ENCODE measurements at places on chromosomes 6 and 20. TPM values are rescaled to one million over a fixed set of nuclear protein-coding genes. Genes with fewer than 3 reads are reported as not detected.

The BMP5 gene
- 17.7 TPM for total RNA-seq

The HMGCLL1 gene
- total RNA-seq = not detected

DNA sequence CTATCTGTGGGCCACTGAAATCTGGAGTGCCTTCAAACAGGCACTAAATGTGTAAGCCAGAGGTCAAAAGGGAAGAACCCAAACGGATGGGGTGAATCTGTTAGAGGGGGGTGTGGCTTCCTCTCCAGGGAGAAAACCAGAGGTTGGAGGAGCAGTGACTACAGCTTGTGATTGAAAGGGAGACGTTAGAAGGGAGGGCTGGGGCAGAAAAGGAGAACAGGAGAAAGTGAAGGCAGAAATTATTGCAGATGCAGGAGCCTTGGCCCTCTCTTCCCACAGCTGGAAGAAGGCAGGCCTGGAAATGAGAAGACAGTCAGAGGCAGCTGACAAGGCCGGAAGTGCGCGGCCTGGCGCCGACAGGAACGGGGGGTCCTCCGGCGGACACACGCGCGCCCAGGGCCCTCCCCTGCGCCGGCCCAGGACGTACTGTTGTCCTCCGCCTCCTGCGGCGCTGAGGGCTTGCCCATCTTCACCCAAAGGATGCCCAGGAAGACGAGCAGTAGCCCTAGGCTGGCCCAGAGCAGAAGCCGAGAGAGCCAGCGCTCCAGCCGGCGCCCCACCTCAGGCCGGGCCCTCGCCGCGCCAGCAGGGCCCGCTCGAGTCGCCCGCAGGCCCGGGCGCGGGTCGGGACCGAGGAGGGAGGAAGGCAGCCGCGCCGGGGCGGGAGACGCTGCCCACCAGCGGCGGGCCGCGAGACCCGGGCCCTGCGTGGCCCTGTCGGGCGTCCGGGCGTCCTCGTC lies 806 bp downstream of the LEMD2 start:
- peak overlapping the region; percentile 84 for H3K4me3 ChIP-seq
- peaks cover 18% of the 10 kb centered on the region for H3K36me3 ChIP-seq
- DNase-seq = no peak
- H3K27me3 ChIP-seq = no peaks in the 10 kb centered on the region
- H3K4me1 ChIP-seq = peaks cover 45% of the 10 kb centered on the region

GRCh38 chr20:8357703-8358102 lies 225.6 kb downstream of the PLCB1 start:
- H3K27me3 ChIP-seq = no peaks in the 10 kb centered on the region
- no peak overlapping the region for H3K27ac ChIP-seq
- DNase-seq = no peak
- no peak overlapping the region for H3K4me3 ChIP-seq
- no peaks in the 10 kb centered on the region for H3K36me3 ChIP-seq
- no peaks in the 10 kb centered on the region for H3K4me1 ChIP-seq

GRCh38 chr6:148864941-148865340 lies 118.1 kb downstream of the UST start:
- no peak overlapping the region for H3K4me3 ChIP-seq
- no peak for DNase-seq
- H3K27me3 ChIP-seq = no peaks in the 10 kb centered on the region

GRCh38 chr20:19256906-19257595 lies 44.6 kb downstream of the SLC24A3 start:
- H3K27me3 ChIP-seq = no peaks in the 10 kb centered on the region
- no peak for DNase-seq
- no peaks in the 10 kb centered on the region for H3K36me3 ChIP-seq

The CDH22 gene
- total RNA-seq = not detected

DNA sequence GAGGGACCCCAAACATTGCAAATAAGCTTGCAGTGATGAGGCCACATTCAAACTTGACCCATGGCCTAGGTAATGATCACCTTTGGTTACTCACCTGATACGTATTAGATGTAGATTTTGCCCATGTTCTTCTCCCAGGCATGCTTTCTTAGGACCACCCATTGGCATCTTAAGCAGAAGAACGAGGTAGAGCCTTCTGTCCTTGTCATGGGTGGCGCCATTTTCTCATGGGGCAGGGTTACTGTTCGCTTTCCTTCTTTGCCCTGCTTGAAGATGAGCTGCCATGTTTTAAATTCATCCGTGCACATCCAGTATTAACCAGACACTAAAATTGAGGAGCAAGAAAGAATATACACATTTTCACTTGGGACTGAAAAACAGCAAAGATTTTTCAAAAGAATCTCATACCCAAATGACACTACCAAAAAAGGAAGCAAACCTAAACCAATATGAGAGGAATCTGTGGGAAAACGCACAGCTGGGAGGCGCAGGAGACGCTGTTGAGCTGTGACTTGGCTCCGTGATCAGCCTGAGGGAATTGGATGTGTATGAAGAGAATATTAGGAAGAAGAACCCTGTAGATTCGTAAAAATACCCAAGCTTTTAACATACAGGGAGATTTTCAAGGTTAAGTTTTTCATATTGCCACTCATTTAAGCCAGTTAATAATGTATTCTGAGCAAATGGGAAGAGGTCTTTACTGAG lies 36.6 kb downstream of the GMPR start:
- no peak overlapping the region for H3K4me3 ChIP-seq
- H3K4me1 ChIP-seq = 0 out of 2 replicates have a peak, but pooled peaks cover 8% of the 10 kb centered on the region
- no peak overlapping the region for H3K27ac ChIP-seq
- no peaks in the 10 kb centered on the region for H3K36me3 ChIP-seq
- DNase-seq = no peak

The EXOC2 gene
- total RNA-seq = 30.5 TPM

DNA sequence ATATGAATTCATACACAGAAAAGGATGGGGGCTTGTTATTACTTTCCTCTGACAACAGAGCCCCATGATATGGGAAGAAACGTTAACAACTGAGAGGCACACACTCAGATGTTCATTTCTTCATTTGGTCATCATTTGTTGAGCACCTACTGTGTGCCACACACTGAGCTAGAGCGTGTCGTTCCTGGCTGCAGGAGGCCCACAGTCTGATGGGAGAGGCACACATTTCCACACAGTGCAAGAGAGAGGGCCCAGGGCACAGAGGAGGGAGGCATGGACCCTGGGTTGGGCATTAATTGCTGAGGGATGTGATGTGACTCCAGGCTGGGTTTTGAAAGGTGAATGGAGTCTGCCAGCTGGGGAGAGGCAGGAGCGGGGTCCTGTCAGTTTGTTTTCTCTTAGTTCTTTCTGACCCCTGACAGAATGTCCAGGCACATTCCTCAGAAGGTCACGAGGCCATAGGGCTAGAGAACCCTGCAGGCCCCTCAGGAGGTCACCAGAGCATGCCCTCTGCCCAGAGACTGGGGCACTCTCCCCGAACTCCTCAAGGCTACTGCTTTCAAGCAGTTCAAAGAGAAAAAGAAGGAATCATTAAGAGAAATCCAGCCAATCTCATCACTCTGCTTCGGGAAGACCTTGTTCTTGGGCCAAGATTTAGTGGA lies 216.2 kb downstream of the UST start:
- H3K4me1 ChIP-seq = no peaks in the 10 kb centered on the region
- no peaks in the 10 kb centered on the region for H3K36me3 ChIP-seq
- no peaks in the 10 kb centered on the region for H3K27me3 ChIP-seq
- H3K27ac ChIP-seq = no peak overlapping the region
- no peak for DNase-seq

DNA sequence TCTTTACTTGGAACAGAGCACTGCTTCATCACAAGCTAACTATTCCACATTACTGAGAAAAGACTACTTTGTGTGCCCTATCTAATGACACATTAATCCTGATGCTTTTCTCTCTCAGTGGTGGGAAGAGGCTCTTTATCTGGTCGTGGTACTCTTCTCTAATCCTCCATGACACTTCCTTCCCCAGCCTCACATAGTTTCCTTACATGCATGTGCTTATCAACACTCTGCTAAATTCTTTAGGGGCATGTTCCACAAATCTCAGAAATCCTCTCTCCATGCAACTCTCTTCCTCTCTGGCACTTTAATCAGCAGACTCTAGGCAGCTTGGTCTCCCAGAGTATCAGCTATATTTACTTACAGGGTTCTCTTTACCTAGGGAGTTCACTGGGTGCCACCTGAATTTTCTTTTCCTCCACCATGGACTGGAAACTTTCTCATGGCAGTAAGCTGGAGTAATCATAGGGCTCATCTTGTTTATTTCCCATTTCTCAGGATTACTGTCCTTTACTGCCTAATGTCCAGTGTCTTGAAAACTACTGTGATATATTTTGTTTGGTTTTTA lies 27.0 kb upstream of the SLC22A2 start:
- H3K27me3 ChIP-seq = no peaks in the 10 kb centered on the region
- no peak overlapping the region for H3K27ac ChIP-seq
- no peak for DNase-seq
- H3K4me1 ChIP-seq = no peaks in the 10 kb centered on the region
- H3K36me3 ChIP-seq = no peaks in the 10 kb centered on the region

- no peak overlapping the region for H3K27ac ChIP-seq
- H3K36me3 ChIP-seq = no peaks in the 10 kb centered on the region
Observed at GRCh38 chr6:25601800-25602673, 50.0 kb upstream of the SCGN start.

The NFATC2 gene
- 10.6 TPM for total RNA-seq

DNA sequence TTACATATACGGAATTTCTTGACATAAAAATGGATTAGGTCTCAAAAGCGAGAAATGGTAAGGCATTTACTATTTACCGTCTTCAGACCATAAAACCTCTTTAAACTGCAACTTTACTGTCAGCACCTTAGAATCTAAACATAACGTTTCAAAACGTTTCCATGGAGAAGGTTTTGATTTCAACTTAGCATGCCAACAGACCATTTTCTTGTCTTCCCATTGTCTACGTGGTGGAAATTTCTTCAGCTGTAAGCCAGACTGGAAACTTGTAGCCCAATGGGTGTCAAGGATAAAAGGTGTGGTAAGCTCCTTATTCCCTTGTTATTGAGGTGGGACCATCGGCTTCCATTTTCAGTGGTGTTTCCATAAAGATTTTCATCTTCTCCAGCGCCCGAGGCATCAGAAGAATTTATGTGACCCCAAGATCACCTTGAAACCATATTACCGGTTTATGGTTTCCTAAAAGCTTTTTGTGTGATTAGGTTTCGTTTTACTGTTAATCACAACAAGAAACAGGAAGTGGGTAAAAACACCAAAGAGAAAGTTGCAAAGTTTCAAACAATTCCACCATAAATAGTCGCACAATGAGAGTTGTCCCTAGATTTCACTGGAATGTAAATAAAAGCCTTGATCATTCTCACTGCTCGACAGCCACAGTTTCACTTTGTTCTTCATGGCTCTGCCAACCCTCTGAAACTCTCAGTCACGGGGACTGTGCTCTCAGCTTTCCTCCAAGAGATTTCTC lies 63.0 kb upstream of the CD2AP start:
- peaks cover 2% of the 10 kb centered on the region for H3K4me1 ChIP-seq
- peak; percentile 18 for DNase-seq
- no peaks in the 10 kb centered on the region for H3K36me3 ChIP-seq
- peak overlapping the region; percentile 41 for H3K4me3 ChIP-seq

The SNAP25 gene
- total RNA-seq = 0.69 TPM

The OTOR gene
- not detected for total RNA-seq

DNA sequence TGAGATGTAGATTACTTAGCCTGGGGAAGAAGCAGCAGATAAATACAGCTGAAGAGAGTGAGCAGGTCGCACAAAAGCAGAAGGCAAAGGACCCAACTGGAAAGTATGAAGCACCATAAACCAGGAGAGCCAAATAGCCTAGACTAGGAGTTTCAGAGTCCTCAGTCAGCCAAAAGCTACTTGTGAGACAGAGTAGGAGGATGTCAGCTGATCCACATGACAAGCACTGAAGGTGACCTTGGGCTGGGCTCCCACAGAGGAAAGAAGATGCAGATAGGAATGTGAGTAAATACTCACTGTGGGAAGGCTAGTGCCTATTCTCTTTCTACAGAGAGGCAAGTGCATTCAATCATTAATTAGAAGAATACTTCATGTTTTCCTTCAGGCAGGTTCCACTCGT lies 274.0 kb upstream of the POU3F2 start:
- H3K4me1 ChIP-seq = no peaks in the 10 kb centered on the region
- H3K27ac ChIP-seq = no peak overlapping the region
- DNase-seq = no peak
- no peaks in the 10 kb centered on the region for H3K27me3 ChIP-seq
- no peaks in the 10 kb centered on the region for H3K36me3 ChIP-seq

- H3K27me3 ChIP-seq = no peaks in the 10 kb centered on the region
- H3K27ac ChIP-seq = no peak overlapping the region
- H3K4me1 ChIP-seq = no peaks in the 10 kb centered on the region
- H3K4me3 ChIP-seq = no peak overlapping the region
- no peak for DNase-seq
- no peaks in the 10 kb centered on the region for H3K36me3 ChIP-seq
Observed at GRCh38 chr6:87636315-87636714, 46.4 kb downstream of the ORC3 start.

- H3K4me3 ChIP-seq = peak overlapping the region; percentile 25
- no peaks in the 10 kb centered on the region for H3K27me3 ChIP-seq
- peaks cover 55% of the 10 kb centered on the region for H3K4me1 ChIP-seq
- no peak for DNase-seq
Observed at GRCh38 chr6:52573295-52573694, 3.6 kb downstream of the TRAM2 start.

DNA sequence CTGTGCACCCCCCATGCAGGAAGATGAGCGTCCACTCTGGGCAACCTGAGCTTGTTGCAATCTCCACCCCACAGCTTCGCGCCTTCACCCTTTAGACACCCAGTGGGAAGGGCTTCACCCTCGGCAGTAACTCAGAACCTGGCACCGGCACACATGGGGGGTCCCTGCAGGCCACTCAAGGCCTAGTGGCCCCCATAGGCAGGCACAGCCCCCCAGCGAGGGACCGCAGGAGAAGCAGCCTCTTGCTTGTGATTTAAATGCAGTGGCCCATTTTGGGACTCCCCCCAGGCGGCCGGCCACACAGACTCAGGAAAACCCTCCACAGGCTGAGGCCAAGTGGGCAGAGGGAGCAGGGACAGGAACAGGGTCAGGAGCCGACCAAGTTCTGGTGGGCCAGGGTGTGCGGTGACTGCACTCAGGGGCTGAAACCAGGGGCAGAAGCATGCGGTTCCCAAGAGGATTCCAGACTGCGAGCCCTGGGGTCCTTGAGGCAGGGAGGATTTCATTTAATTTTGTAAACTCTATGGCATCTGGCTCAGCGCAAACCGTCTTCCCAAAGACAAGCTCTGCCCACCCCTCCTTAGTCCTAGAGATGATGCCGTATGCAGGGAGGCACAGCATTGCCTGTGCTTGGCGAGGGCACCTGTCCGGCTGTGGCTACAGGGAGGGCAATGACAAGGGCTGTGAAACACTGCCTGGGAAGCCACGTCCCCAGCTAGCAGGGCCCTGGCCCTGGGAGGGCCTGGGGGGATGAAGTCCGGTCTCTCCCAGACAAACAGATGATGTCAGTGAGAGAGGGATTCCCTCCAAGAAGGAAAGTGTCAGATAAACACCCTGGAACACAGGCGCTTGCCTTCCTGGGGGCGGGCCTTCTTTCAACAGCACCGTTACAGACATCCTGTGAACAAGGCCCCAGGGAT lies 52.9 kb upstream of the GPR31 start:
- H3K4me3 ChIP-seq = no peak overlapping the region
- DNase-seq = no peak
- H3K27me3 ChIP-seq = no peaks in the 10 kb centered on the region
- H3K4me1 ChIP-seq = no peaks in the 10 kb centered on the region
- no peak overlapping the region for H3K27ac ChIP-seq
- no peaks in the 10 kb centered on the region for H3K36me3 ChIP-seq

All from Panc1 (cell line).